ENCODE measurements at places on chromosomes 4 and X. TPM values are rescaled to one million over a fixed set of nuclear protein-coding genes. Genes with fewer than 3 reads are reported as not detected.

MAGEA9B gene
- not detected for total RNA-seq

MAN2B2 gene
- total RNA-seq, result 39.6 TPM

C4orf46 gene
- total RNA-seq, result 7.8 TPM

RTL5 gene
- 4.6 TPM for total RNA-seq

MAGEE2 gene
- 0.27 TPM for total RNA-seq

Measured in hematopoietic multipotent progenitor cell (in vitro differentiated cells).